ENCODE measurements at places on chromosomes 7 and 10.

DNA sequence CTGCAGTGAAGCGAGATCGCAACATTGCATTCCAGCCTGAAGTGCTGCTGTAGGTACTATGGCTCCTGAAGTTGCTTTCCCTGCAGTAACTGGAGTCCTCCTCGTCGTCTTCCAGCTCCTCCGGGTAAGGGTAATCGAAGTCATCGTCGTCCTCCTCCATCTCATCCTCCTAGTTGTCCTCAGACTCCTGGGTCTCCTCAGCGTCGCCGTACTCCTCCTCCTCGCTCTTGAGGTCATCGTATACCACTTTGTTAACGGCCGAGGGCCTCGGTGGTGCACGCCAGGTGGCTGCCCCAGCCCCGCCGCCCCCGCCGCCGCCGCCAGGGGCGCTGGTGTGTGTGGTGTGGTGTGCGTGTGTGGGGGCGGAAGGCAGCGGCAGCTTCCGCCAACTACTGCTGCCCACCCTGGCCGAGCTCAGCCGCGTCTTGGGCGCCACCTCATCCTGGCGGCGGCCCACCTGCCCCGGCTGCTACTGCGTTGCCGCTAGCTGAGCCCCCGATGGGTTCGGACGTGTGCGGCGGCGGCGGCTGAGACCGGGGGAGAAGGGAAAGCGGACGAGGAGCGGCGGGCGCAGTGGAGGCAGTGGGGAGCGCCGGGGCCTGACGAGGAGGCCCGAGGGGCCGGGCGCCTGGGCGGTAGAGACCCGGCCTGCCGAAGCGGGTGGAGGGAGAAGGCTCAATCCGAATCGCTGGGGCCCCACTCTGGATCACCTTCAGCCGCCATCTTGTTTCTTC is 11.8 kb upstream of the ACBD5 start:
- DNase-seq = no peak

GRCh38 chr10:74088722-74089121 is 61.9 kb downstream of the AP3M1 start:
- no peak for DNase-seq

DNA sequence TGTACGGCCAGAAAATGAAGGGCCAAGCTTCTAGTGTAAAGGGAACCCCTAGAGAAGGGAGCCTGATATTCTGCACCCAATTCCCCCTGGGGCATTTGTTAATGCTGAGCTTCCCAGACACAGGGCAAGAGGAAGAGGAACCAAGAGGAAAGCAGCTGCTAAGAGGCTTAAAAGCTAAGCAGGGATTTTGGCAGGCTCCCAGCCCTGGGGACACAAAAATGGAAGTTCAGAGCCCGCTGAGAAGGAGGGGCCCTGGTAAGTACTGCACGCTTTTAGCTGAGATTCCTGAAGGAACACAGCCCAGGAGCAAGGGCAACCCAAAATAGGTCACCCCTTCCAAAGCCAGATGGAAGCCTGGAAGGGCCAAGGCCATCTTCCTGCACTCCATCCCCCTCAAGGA is 387.3 kb upstream of the MGMT start:
- DNase-seq = no peak

- no peak for DNase-seq
These were observed 43.3 kb downstream of the STAM start for GRCh38 chr10:17687117-17687831.

DNA sequence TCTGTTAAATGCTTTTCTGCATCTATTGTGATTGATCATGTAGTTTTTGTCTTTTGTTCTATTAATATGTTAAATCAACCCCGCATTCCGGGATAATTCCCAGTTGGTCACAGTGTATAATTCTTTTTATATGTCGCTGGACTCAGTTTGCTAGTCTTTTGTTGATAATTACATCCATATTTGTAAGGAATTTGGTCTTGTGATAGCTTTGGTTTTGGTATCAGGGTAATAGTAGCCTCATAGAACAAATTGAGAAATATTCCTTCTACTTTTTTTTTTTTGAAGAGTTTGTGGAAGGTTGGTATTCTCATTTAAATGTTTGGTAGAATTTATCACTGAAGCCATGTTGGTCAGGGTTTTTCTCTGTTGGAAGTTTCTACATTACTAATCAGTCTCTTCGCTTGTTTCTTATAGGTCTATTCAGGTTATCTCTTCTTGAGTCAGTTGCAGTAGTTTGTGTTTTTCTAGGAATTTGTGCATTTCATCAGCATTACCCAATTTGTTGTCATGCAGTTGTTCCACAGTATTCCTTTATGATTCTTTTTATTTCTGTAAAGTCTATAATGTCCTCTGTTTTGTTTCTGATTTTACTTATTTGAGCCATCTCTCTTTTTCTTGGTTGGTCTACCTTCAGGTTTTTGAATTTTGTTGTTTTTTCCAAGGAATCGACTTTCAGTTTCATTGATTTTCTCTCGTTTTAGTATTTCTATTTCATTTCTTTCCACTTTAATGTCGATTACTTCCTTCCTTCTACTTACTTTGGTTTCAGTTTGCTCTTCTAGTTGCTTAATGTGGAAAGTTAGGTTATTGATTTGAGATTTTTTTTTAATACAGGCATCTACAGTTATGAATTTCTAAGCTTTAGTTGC is 64.6 kb upstream of the GJD4 start:
- DNase-seq = no peak

DNA sequence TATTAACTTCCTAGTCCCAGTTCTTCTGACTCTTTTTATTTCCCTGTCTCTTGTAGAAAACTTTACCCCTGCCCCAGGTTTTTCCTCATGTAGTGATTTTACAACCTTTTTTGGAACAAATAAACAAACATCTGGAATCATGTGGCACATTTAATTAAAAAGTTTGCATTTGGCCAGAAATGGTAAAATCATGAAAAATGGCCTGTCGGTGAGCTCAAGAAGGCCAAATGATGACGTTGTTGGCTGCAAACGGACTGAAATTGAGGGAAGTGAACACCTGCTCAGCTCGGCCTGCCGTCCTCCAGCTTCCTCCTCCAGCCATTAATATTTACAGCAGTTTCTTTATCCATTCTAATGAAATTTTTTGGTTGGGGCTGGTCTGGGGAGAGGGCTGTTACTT is 902.8 kb downstream of the LRMDA start:
- no peak for DNase-seq

DNA sequence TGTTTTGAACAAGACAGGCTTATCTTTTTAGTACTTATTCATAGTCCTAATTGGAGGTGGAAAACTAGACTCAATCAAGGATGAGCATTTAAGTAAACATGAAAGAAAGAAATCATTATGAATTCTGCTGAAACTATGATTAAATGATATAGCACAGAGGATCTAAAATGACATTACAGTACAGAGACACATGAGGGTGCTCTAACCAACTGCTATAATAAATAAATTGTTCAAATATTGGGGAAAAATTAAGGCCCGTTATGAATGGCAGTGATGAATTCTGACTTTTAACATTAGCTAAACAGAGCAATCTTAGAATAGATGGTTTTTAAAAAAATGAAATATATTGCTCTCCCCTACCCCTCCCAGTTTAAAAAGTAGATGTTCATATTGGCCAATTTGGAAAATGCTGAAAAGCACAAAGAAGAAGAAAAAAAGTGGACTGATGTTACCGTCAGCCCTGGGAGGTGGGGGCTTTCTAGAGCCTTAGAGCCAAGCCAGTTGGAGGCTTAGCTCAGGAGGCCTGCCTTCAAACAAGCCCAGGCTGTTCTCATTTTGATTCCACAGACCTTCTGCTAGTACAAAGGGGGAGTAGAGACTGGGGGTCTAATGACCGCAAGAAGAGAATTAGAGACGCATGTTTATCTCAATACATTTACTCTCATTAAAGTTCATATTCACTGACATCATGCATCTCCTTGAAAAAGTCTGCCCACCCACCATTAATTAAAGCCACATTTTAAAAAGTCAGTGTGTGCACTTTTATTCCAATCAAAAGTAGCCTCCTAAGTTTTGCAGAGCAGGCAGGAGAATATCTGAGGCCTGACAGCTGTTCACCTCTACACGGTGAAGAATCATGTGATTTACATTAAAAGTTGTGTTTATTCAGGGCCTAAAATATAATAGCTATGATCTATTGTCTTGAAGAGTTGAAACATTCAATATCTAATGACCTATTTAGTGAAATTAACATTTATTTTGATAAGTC is 10.0 kb downstream of the WNT2 start:
- DNase-seq = no peak

DNA sequence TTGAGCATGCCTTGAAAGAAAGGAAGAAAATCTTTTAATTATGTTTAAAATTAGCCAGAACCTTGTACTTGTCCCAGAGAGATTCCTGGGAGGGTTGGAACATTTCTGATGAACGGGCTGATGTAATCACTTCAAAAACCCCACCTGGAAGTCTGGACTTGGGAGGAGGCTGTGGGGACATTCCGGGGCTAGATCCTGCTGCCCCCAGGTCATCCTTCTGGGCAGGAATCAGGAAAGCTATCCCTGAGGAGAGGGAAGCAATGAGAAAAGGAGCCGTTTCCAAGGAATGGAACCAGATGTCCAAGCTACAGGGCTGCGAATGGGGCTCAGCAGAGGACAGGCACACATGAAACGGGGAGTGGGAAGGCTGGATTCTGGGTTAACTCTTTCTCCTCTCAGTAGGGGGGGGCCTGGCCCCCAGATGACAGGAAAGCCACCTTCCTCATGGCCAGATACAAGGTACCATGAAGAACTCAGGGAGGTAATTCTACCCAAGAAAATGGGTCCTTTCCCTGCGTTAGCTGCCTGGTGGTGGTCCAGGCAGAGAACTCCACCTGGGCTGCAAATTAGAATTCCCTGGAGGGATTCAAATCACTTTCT is 280.1 kb downstream of the TCF7L2 start:
- DNase-seq = no peak
